ENCODE measurements at places on chromosomes 2 and 18.

- no peak for DNase-seq
Measured at GRCh38 chr2:163753726-163754125, 17.9 kb upstream of the FIGN start.

- no peak for DNase-seq
Measured at GRCh38 chr18:7824970-7825369, 257.9 kb downstream of the PTPRM start.

- DNase-seq = no peak
Measured at GRCh38 chr18:29841631-29842030, 1200.9 kb downstream of the DSC3 start.

DNA sequence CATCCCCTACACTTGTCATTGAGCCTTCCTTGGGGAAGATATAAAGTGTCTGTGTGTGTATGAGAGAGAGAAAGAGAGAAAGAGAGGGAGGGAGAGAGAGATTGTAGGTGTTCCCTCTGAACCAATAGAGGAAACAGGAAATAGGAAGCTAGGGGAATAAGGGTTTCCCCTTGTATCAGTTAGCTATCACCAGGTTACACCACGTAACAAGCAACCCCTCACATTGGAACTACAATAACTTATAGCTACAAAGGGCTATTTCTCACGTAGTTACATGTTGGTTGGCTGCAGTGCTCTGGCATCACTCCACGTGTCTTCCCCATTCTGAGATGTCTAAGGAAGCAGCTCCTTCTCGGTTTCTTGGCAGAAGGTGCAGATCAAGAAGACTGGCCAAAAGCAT lies 41.0 kb upstream of the ARL4C start:
- DNase-seq = no peak

DNA sequence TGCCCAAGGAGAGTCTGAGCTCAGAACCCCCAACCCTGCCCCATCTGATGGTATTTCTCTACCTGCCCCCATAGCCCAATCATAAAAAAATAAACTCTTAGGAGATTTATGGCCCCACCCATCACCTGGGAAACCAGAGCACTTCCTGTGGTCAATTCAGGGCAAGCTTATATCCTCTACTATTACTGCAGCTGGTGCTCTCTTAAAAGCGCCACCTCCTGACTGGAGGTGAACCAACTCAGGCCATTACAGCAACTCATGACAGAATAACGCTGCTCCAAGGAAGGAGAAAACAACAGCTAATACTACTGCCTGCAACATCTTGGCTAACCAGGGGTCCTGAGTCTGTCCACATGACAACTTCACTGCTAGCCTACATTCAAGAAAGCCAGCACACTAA lies 195.7 kb downstream of the MTCL1 start:
- DNase-seq = no peak

GRCh38 chr2:102438578-102438977 lies 15.6 kb downstream of the IL18RAP start:
- DNase-seq = no peak

DNA sequence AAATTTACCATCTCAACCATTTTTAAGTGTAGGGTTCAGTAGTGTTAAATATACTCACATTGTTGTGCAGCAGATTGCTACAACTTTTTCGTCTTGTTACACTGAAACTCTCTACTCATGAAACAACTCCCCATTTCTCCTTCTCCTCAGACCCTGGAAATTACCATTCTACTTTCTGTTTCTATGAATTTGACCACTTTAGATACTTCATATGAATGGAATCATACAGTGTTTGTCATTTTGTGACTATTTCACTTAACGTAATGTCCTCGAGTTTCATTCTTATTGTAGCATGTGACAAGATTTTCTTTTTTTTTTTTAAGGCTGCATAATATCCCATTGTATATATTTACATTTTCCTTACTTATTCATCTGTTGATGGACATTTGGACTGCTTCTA lies 203.8 kb downstream of the PLCL1 start:
- no peak for DNase-seq

- DNase-seq = no peak
Measured at GRCh38 chr2:230097841-230098240, 29.1 kb upstream of the SLC16A14 start.

GRCh38 chr2:134773335-134773734 lies 54.5 kb upstream of the TMEM163 start:
- no peak for DNase-seq

- no peak for DNase-seq
Measured at GRCh38 chr18:76962851-76963250, 140.5 kb downstream of the ZNF236 start.

DNA sequence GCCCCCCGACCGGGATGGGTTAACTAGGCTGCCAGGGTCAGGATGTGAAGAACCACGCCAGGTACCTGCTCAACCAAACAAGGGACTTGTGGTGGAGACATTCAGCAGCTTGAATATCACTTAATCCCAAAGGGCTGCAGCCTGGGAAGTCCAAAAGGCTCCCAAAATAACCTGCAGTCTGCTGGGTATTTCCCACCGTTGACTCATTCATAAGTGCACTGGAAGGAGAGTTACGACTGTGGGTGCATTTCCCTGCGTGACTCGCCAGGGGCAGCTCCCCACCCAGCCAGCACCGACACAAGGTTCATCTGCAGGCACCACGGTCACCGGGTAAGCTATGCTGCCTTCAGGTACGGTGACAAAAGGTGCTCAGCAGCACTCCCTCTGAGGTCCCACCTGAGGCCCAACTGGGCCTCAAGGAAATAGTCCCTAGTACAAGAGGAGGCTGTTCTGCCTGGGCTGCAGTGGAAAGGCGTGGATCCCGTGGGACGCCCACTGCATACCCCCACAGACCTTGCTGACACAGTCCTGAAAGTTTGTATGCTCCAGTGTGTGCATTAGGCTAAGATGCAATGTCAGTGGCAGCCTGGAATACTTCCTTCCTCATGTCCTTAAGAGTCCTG lies 86.5 kb downstream of the UXS1 start:
- no peak for DNase-seq

DNA sequence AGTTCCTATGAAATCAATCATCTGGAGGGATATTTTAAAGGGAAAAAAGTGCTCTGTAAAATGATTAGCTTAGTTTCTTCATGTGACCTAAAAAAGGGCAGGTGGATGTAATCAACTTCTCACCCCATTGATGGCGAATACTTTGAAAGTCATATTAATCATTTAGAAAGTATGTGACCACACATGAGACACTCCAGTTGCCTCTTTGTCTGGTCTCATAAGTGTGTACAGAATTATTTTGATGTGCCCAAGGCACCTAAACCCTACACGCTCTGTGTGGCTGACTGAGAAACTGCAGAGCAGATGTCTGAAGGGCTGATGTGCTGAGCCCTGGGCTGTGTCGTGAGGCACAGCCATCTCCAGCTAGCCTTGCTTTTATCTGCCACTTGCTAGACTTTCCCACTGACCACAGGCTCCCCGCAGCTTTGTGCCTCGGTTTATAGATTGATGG lies 26.9 kb downstream of the SGPP2 start:
- no peak for DNase-seq

DNA sequence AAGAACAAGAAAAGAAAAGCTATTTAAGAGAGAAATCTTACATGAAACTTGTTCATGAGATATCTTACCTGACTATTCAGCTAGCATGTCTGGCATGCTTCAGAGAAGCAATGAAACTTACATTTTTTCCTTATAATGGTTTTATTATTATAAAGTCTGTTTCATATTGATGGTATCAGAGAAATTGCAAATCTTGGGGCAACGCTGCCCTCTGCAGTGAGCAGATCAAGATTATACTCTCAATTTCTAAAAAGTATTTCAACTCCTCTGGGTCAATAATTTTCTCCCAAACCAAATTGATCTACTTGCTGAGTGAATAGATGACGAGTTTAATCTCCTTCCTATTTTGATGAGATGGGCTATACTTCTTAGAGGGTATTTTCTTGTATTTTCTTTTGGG lies 235.6 kb downstream of the NUP35 start:
- DNase-seq = no peak

DNA sequence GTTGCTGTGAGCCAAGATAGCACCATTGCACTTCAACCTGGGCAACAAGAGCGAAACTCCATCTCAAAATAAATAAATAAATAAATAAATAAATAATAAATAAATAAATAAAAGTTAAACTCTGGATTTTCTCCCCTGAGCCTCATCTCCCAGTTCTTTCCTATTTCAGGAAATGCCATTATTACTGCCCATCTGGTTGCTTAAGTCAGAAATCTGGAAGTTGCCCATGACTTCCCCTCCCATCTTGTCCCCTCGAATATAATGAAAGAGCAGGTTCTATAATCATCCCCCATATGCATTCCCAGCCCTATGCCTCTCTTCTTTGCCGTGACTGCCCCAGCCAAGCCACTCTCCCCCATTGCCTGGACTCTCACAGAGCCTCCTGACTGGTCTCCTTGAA lies 4.2 kb upstream of the PSD4 start:
- DNase-seq = no peak

GRCh38 chr2:141195087-141195486 lies 935.7 kb downstream of the LRP1B start:
- no peak for DNase-seq

GRCh38 chr2:150332383-150332782 lies 155.1 kb downstream of the RND3 start:
- DNase-seq = no peak

DNA sequence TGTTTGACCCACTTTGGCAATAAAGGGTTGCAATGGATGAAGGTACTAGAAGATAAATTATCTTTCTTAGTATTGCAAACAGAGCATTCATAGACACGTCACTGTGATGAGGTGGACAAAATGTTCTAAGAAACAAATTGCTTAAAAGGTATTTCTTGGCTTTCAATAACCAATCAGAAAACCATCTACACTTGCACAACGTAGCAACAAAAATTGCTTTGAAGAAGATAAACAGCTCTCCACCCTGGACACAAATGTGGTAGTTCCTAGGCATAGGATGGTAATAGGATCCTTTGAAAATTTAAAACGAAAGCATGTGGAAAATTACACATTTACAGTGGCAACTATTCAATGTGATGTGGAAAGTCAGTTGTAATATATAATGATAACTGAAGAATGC lies 439.9 kb upstream of the ETAA1 start:
- DNase-seq = no peak

DNA sequence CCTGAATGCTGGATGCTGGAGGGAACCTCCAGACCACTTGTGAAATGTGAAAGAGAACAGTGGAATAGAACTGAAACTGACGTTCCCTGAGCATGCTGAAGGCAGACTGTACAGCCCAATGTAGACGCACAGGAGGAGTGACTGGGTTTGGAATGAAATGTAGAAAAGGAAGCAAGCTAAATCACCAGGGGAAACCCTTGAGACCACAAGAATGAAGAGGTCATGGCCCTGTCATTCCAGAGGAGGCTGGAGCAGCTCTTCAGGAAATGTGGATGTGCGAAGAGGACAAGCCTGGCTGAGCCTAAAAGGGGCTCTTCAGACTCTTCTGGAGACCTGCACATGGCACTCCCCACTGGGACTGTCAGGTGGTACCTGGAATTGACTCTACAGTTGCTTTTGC lies 118.5 kb upstream of the ALPP start:
- peak; percentile 65 for DNase-seq

- peak; percentile 47 for DNase-seq
Measured at GRCh38 chr2:171271971-171272436, 111.3 kb upstream of the TLK1 start.

- DNase-seq = peak; percentile 14
Measured at GRCh38 chr18:62450546-62451410, 72.0 kb upstream of the ZCCHC2 start.

- peak; percentile 54 for DNase-seq
Measured at GRCh38 chr2:101803128-101803527, 105.6 kb downstream of the MAP4K4 start.

DNA sequence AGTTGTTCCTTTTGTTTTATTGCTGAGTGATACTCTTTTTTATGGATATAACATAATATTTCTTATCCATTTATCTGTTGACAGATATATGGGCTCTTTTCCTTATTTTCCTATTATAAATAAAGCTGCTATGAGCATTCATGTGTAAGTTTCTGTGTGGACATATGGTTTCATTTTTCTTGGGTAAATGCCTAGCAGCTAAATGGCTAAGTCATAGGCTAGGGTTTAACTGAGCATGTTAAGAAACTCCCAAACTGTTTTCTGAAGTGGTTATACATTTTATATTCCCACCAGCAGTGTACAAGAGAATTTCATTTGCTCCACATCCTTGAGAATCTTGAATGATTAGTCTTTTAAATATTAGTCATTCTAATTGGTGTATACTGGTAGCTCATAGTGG lies 786.6 kb upstream of the CDH2 start:
- peak; percentile 81 for DNase-seq

DNA sequence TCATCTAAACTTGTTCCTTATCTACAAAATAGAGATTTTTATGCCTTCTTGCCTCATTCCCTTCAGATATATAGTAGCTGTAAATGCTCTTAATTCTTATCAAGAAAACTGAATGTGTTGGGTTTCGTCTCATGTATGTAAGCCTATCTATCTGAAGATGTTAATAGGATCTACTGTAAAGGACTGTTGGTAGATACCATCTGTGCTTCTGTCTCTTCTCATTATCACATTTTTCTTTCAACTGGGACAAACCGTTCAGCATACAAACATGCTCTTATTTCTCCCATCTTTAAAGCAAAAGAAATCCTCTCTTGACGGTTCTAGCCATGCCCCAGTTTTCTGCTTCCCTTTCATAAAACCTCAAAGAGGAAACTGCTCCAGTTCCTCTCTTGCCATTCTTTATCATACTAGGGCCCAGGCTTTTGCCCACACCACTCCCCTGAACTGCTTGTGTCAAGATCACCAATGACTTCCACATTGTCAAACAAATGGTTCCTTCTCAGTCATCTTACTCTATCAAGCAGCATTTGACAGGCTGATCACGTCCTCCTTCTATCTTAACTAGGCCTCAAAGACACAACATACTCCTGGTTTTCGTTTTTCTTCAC lies 88.7 kb downstream of the ARHGEF33 start:
- DNase-seq = no peak

GRCh38 chr18:55585065-55585919 lies 2.7 kb downstream of the TCF4 start:
- DNase-seq = no peak

DNA sequence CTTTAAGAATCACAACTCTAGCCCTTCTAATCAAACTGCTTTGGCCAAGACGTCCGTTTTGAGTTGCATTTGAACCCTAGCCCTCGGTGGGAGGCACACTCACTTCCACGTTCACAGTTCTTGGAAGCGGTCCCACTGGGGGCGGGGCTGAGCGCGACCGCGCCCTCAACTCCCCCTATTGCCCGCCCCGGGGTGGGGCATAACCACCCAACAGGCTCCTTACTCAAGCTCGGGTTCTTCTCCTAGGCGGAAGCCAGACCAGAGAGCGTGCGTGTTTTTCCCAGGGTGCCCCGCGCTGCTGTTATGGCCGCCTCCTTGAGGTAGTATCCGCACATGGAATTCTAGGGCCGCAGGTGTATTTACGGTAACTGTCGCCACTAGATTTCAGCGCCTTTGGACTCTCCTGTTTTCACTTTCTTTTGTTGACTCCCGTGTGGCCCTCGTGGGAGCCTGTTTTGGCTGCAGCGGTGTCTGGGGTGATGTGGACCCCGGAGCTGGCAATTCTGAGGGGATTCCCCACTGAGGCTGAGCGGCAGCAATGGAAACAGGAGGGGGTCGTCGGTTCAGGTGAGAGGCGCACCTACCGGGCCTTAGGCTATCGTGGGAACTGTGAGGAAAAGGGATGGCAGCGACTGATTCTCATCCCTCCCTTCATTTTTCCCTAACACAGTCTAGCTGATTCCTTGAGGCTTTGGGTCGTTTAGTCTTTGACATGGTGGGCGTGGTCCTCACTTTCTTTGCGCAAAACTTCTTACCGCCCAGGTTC lies at the start of gene TTC27:
TTC27 (plus strand) TSS at position 237 of the 766 bp plus-strand sequence; CDS start at position 480, 243 bp downstream.
- peak; percentile 89 for DNase-seq

- no peak for DNase-seq
Measured at GRCh38 chr2:43939695-43940256, 56.0 kb downstream of the LRPPRC start.
